NCI-H460 (cell line): ENCODE measurements at places on chromosomes 1 and 21. TPM values are rescaled to one million over a fixed set of nuclear protein-coding genes. Genes with fewer than 3 reads are reported as not detected.

C1orf198 gene
- total RNA-seq: 30.8 and 32.7 TPM in 2 replicates

HPCAL4 gene
- total RNA-seq: 0.02 TPM in 1 of 2 replicates, not detected in the other

ARHGEF16 gene
- total RNA-seq: 5.5 and 6.7 TPM in 2 replicates

C1orf94 gene
- total RNA-seq: not detected in 2 replicates

- no peak for DNase-seq
These were observed 47.9 kb downstream of the S1PR1 start for GRCh38 chr1:101284622-101285218.

DNA sequence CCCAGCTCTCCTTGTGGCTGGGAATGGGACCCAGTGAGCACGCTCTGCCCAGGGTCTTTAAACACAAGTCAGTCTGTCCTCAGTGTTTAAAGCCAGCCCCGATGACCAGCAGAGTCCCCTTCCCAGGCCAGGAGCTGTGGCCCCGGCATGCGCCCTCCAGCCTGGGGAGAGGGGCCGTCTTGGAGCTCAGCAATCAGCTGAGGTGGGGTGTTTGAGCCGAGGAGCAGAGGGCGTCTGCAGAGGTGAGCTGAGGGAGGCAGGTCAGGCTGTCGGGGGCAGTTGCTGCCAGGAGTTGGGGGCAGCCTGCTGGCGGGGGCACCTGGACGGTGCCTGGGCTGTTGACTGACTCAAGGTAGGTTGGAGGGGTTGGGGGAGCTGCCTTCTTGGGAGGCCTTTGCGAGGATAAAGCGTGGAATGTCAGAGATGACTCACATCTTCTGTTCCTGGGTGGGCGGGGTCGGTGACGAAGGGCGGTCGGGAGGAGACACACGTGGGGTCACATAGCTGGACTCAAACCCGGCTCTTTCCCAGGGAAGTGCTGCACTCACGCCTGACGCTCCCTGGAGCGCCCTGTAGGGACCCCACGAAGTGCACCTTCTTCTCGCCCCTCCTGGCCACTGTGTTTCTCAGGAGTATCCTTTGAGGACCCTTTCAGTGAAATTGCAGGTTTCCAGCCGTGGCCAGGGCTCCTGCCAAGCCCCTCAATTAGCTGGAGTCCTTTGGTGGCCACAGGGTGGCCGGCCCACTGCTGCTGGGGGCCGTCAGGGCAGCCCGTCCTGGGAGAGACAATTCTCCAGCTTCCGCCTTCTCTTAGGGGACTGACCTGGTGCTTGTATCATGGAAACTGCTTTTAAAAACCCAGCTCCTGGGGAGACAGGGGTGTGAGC is 86.2 kb downstream of the SIK1 start:
- peak; percentile 74 for DNase-seq

- DNase-seq: no peak
These were observed 8.5 kb downstream of the DHRS3 start for GRCh38 chr1:12609469-12610003.

DNA sequence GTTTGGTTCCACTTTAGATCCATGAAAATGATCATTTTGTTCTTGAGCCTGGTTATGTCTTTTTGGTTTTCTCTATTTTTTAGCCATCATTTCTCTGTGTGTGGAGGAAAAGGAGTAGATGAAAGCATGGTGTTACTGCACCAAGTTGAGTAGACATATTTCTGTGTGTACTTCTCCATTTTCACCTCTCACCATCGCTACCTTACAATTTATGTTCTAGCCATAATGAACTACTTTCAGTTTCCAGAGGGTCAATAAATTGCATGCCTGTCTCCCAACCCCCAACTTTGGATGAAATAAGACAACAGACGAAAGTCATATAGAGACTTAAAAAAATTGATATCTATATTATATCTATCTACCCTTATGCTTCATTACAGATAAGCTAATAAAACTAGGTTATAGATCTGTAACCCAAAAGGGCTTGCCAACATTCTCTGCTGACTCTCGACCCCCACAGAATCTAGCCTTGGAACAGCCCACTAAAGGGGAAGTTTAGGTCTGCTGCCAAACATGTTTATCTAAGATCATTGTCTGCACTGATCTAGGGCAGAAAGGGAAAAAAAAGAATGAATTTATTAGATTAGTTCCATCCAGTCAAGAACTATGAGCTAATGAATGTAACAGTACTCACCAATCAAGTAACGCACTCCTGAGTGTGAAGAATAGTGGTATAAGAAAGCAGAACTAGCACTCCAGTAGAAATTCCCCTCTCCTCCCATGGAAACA is 7.5 kb upstream of the MAN1A2 start:
- DNase-seq: no peak

GRCh38 chr21:45073301-45074047 is 906 bp upstream of the ADARB1 start:
- peak; percentile 43 for DNase-seq

- DNase-seq: peak; percentile 74
These were observed 53.1 kb upstream of the HMCN1 start for GRCh38 chr1:185681034-185681633.

GRCh38 chr1:44500181-44501046 is 95.4 kb downstream of the RNF220 start:
- peak; percentile 27 for DNase-seq

- no peak for DNase-seq
These were observed 252.0 kb downstream of the PTBP2 start for GRCh38 chr1:96973605-96974004.

DNA sequence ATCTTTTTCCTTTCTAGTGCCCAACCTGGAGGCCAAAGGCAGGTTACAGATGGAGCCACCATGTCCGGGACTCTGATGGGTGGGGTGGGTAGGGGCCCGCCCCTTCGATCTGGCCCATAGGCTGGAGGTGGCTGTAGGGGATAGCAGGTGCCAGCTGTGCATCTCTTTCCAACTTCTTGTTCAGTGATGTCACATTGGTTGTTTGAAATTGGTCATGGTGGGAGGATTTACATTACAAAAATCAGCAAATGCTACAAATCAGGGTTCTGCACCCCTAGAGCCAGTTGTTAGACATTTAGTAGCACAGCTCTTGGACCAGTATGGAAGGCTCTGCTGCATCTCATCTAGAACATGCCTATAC is 22.4 kb upstream of the POU3F1 start:
- DNase-seq: no peak

DNA sequence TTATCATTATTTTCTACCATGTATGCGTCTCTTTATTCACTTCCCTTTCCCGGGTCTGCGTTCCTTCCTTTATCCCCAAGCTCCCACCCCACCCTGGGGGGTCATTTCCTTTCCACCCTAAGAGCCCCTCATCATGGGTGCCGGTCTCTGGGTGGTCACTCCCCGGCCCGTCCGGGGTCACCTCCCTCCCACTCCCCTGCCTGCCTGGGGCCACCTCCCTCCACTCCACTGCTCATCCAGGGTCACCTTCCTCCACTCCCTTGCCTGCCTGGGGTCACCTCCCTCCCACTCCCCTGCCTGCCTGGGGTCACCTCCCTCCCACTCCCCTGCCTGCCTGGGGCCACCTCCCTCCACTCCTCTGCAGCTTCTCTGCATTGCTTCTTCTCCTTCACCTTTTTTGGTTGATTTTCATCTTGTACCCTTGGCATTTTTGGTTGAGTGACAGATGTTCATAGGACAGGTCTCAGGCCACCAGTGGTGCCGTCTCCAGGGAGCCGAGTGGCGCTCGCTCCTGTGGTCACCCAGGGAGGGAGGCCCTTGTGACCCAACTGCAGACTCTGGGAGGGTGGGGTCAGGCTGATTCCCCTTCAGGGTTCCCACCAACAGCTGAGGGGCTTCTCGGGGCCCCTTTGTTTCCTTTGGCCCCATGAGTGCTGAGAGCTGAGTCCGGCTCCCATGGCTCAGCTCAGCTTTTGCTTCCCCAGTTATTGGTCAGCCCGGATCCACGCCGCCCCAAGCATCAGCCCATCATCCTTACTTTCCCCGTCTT is 48.6 kb upstream of the PCBP3 start:
- DNase-seq: no peak

- DNase-seq: peak; percentile 73
These were observed 103.7 kb downstream of the COQ8A start for GRCh38 chr1:227043755-227044154.

DNA sequence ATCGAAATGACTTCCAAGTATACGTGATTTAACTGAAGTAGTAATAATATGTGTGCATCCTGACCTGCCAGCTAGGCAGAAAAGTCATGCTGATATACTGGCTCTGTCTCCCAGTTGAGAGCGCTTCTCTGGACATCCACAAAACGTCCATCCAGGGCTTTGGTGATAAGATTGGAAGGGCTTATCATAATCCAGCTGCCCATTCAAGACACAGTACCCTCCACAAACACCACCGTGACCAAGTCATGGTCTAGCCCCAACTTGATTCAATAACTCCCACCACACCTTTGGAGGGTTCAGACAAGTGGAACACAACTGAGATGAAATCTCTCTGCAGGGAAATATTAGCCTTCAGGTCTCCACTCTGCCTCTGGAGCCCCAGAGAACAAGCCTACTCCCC is 76.2 kb downstream of the CD46 start:
- DNase-seq: no peak

DNA sequence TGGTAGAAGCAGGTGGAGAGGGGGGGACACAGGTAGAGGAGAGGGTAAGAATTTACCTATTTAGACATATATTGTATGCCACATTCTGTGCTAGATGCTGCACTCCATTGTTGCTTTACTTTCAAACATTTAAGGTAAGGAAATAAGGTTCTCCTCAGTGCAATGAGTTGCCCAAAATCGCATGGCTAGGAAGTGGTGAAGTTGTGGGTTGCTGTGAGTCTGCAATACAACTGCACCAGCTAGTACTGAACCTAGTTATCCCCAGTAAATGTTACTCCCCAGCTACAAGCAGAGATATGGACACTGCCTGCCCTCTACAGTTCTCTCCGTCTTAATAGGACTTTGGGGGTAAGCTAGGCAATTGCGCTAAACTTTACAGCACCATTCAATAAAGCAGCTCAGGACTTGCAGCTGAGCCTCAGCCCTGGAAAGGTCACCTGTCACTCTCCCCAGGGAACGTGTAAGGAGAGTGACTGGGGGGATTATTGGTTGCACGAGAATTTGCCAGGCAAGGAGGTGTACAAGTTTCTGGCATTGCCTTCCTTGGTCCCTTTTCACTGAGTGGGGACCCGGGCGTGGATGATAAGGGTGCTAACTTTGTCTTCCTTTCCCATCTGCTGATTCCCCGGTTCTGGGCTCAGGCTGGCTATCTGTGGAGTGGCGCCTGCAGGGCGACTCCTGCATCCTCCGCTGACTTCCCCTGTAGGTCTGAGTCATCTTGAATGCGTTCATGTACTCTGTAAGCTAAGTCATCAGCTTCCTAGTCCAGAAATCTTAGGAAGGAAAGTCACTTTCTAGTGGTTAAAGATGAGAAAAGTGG is 71.3 kb upstream of the CNTN2 start:
- peak; percentile 28 for DNase-seq

DNA sequence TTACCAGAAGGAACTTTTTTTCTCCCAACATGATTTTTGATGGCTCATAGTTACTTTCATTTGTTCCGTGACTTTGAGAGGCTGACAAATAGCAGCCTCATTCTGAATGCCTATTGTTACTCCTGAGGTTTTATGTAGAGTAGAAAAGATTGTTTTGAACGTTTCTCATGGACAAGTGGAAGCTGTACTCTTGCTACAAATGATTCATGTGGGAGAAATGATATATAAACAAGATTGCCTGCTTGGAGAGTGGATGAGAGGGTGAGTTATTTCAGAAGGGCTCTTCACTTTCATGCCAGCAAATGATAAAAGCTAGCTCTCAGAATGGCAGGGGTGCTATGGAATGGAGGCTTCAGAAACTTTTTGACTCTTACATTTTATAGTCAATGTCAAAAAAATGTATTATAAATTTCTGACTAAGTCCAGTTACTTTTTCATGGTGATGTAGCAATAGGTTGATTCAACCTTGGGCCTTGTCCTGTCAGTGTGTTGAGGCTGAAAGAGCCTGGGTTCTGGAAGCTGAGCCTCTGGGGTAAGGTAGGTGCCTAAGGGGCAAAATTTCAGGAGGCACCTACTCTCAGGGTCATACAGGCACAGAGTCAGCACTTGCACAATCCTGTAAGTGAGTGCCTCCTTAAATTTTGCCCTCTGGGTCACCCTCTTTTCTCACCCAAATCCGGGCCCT is 19.4 kb downstream of the JUN start:
- DNase-seq: no peak

GRCh38 chr1:106925750-106926149 is 130.7 kb upstream of the PRMT6 start:
- no peak for DNase-seq

DNA sequence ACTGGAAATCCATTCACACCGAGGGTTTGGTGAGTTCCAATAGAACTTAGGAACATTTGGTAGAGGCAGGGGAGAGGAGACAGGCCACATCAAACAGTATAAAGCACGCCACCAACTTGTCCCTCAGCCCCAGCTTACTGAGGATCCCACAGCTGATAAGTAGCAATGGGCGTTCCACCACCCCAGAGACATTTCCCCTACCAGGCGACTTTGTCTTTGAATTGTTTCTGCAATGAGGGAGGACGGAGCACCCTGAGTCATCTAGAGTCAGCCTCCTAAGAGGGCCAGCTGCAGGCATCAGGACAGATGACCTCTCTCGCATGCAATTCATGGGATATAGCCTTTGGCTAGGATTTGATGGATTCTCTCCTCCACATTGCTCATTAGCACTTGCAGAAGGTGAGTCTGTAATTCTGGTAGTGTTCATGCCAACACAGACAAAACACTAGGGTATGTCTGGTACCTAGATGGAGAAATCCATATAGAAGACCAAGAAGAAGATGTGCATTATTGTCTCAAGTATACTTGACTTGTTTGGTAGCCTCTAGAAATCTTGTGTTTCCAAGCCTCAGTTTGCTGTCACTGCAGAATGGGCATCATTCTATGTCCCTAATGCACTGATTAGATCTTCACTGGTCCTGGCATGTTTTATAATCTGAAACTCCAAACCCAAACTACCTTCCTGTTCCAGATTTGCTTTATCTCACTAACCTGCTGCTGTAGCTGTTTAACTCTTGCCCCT is 69.0 kb downstream of the RRAGC start:
- DNase-seq: no peak

- DNase-seq: no peak
These were observed 543.0 kb upstream of the PLXNA2 start for GRCh38 chr1:208787219-208787618.
